Hematopoietic multipotent progenitor cell treated with erythropoietin and hydrocortisone succinate and interleukin-3 and kit ligand, for 15 days (in vitro differentiated cells): ENCODE measurements at places on chromosomes 7 and 10.

DNA sequence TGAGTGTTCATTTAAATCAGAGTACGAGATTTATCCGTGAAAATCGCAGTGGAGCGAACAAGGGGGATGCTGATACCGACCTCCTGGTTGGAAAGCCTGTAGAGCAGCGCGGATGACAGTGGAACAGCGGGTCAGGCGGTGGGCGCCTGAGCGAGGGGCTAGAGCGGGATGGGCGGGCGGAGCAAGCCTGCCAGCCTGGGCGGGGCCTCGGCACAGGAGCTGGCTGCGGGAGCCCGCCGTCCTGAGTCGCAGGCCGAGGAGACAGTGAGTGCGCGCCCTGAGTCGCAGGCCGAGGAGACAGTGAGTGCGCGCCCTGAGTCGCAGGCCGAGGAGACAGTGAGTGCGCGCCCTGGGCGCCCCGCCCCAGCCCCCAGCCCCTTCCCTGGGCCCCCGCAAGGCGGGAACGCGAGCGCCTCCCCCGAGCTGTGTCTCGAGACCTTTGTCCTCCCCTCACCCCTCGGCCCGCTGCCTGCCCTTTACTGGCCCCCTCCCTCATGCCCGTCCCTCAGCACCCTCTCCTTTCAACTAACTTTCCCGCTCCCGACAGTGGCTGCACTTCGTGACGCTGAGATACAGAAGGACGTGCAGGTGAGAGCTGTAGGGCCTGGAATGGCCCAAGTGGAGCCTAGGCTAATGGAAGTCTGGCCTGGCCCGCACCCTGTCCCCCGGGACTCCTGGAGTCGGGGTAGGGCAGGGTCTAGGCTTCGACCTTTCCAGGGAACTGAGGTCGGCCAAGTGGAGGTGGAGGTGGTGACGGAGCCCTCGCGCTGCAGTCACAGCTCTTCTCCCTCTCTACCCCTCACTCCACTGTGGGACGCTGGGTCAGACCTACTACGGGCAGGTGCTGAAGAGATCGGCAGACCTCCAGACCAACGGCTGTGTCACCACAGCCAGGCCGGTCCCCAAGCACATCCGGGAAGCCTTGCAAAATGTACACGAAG lies at the start of gene AS3MT:
Gene AS3MT, plus strand, starts transcription at position 213 of the 941 bp plus-strand sequence. Its CDS starts 123 bp downstream, at position 336.
- no peak for DNase-seq

GRCh38 chr10:30199376-30200016 lies 140.1 kb upstream of the JCAD start:
- DNase-seq, result no peak

DNA sequence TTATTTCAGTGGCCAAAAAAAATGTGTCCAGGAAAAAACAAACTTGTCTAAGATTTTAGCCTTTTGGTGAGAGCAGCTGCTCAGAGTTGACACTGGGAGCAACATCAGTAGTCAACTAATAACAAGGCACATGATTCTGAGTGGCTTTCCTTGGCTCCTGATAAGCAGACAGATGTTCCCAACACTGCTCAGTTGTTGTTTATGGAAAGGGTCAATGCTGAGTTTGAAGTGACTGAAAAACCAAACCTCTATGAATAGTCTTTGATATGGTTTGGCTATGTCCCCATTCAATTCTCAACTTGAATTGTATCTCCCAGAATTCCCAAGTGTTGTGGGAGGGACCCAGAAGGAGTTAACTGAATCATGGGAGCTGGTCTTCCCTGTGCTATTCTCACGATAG lies 12.3 kb downstream of the DYDC1 start:
- DNase-seq, result no peak

GRCh38 chr10:7625836-7626235 lies 40.9 kb downstream of the ITIH5 start:
- no peak for DNase-seq

- no peak for DNase-seq
Measured at GRCh38 chr10:79234391-79235315, 112.6 kb upstream of the PPIF start.

DNA sequence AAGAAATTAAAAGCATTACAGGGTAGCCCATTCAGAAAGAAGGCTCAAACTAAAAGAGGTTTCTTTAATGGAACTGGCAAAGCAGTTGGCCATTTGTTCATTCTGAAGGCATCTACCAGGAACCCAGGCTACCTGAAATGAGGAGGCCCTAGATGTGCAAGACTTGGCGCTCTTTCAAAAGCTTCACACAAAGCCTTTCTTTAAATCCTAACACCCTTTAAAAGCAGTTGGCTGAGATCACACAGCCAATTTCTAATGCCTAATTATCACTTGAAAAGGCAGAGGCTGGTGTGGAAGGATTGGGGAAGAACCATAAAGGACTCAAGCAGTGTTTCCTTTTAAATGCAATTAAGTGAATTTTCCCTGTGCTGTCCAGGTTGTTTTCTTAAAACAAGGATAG lies 23.2 kb downstream of the PPP1R17 start:
- no peak for DNase-seq

DNA sequence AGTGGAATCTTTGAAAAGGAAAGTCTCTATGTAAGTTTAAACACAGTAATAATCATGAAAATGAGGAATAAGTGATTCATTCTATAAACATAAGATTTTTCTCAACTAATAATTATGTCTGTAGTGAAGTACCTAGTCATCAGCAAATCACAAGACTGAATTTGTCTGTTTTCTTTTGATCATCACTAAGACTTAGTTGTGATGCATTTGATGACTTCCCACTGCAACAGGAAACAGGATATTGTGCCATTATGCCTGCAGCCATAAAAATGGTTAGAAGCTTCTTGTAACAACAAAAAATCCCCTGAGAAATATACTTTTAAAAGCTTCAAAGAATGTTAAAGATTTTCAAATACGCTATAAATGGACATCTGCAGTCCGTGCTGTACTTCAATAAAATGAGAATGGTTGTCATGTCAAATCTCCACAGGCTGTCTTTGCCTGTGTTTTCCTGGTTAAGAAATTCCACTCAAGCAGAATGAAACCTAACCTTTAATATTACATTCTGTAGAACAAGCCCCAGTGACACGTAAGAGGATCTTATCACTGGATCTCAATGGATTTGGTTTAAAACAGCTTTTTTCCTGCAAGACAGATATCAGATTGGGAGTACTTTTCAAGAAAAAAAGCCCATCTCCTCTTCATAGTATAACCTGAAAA lies 1262.3 kb upstream of the PHF14 start:
- DNase-seq, result no peak

GRCh38 chr7:52129278-52129677 lies 812.7 kb upstream of the COBL start:
- DNase-seq, result no peak

DNA sequence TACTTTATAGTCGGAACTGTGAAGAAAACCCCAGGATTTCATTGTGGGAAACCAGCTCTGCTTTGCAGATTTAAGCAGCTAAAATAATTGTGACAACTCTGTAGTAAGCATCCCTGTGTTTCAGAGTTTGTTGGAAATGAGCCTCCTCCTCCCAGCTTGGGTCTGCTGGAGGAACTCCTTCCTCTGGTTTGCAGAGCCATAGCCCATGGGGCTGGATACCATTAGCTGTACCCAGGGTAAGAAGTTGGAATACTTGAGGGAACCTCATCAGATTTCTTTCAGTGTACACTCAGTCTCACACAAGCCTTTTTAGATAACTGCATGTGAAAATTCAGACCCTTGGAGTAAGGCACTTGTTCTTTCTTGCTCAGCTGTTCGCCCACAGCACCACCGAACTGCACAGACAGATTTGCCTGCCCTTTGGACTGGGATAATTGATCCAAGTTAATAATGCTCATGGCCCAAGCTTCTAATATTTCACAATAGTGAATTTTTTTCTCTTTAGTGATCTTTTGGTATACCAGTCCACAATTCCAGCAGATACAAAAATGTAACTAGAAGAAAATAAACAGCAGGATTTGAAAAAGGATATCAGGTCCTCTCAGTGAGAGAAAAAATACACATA lies 467.4 kb upstream of the FZD8 start:
- DNase-seq, result no peak

- no peak for DNase-seq
Measured at GRCh38 chr7:157292258-157292657, 44.5 kb upstream of the DNAJB6 start.

DNA sequence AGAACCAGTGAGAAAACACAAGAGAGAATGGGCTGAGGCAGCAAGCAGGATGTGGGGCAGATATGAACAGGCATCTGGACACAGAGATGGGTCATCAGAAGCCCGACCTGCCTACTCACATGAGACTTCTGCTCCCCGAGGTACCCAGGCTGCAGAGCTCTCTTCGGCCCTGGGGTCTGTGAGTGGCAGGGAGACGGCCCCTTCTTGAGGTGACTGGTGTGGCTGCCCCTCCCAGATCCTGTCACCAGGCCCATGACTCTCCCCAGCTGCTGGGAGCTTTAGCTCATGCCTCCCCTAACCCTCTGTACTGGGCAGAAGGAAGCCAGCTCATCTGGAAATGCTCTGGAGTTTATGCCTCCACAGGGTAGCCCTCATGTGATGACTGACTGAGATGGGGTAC lies 157.6 kb upstream of the PCBD1 start:
- no peak for DNase-seq

DNA sequence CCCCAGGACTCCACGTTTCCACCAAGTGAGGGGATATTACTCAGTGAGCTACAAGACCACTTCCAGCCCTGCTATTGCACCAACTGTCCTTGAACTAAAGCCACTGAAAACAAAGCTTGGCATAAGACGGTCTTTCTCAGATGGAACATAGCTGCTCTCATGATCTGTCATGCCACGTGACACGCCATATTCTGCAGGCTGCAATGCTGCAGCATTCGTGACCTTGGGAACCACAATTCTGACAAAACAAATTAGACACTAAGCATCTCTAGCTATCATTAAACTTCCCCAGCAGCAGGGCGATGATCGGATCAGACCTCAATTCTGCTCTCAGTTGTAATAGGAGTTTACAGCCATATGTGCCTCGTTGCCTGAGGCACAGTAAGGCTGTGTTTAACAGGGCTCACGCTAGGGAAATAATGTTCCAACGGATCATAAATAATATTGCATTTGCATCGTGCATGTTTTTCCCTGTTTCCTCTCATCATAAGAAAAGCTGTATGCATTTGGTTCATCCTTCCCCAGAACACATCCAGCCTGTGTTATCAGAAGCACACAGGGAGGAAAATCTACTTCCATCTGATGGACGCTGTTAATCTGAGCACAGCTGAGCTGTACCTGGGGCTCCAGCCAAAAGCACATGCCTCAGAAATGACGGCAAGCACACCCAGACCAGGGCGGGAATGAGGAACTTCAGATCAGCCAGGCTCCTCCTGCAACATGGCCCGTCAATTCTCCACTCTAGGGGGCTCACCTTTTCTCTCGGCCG lies 38.6 kb upstream of the CNPY1 start:
- DNase-seq, result no peak

DNA sequence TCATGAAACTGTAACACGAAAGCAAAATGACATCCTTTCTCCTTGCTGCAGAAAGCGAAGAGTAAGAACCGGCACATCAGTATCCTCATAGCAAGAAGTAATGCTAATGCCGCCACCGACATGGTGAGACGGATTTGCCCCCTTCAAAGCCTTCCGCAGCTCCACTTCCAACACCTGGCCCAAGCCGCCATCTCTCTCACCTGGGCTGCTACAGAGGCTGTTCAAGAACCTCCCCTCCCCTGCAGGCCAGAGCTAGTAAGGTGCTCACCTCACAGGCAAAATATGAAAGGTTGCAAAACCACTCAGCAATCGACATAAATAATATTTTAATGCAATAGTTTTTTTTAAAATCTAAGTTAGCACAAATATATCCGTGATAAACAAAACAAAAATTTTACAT lies 123.9 kb upstream of the FRMD4A start:
- no peak for DNase-seq

DNA sequence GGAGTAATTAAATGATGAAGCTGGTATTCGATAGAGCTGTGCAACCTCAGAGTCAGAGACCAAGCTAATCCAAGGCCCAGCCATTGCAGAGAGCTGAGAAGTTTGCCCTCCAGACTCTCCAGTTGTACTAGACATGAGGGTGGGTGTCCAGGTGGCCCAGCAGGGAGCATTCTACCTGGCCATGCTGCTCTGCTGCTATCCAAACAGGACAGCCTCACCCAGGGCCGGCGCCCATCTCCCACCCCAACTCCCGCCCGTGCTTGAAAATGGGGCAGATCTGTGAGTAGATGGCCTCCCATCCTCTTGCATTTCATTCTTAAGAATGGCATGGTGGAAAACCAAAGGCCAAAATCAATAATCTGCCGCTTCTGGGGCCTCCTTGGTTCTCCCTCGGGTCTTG lies 124.2 kb downstream of the TCERG1L start:
- DNase-seq, result no peak

DNA sequence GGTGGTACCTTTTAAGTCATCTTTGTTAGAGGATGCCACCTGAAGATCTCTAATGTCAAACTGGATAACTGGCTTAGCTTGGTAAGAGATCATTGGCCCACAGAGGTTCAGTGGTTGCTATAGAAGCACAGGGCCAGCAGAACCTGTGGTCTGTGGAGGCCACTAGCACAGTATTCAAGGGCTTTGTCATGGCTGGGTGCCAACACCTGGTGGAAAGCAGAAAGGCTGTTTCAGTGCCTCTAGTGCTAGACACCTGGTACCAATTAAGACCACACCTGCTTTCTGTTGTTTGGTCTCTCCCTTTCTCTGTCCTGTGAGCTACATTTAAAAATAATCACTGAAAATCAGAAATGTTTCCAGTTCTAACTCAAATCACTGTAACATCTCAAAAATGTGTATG lies 10.0 kb upstream of the PCGF5 start:
- DNase-seq, result no peak

DNA sequence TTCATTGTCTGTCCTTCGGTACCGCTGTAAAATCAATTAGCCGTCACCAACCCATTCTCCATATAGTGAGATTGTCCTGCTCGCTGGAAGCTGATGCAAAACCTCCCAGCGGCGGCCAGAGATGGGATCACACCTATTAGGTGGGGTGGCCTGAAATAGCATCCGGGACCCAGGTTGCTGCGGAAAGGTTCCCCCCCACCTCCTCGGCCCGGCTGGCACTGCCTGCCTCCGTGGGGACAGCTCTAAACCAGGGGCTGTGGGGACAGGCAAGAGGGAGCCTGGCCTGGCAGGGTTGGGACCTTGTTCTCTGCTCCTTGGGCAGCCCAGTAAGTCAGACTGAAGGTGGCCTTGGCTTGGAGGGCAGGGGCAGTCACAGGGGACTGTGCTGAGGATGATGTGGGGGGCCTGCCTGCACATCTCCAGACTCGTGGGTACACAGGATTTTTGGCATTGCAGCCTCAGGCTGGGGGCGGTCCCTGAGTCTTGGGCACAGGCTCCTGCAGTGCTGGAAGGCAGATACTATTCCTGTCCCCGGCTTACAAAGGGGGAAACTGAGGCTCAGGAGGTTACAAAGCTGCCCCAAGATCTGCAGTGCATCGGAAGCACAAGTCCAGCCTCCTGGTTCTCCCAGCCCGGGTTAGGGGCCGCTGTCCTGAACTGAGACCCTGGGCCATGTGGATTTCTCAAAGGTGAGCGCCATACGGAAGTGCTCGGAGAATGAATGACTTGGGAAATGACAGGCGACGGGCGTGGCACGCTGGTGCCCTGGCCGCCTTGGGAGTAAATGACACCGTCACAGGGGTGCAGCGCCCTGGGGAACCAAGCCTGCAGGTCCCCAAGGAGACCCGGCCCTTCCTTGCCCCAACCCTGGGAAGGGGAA lies 65.6 kb downstream of the UNCX start:
- no peak for DNase-seq

GRCh38 chr7:69878591-69878990 lies 280.3 kb downstream of the AUTS2 start:
- DNase-seq, result no peak

- DNase-seq, result no peak
Measured at GRCh38 chr10:3901370-3901769, 116.4 kb upstream of the KLF6 start.

- peak; percentile 45 for DNase-seq
Measured at GRCh38 chr7:20217193-20217948, at the start of gene MACC1. Gene MACC1 (minus strand): TSS chr7:20217384. CDS start chr7:20161862, 55,522 bp downstream.
